ENCODE measurements at places on chromosomes 11 and 22.

- peaks cover 2% of the 10 kb centered on the region for H3K4me1 ChIP-seq
- H3K4me3 ChIP-seq = no peak overlapping the region
- no peak for DNase-seq
- peaks cover 22% of the 10 kb centered on the region for H3K27me3 ChIP-seq
- no peaks in the 10 kb centered on the region for H3K36me3 ChIP-seq
Measured at GRCh38 chr11:111097191-111097590, 148.3 kb upstream of the POU2AF2 start.

DNA sequence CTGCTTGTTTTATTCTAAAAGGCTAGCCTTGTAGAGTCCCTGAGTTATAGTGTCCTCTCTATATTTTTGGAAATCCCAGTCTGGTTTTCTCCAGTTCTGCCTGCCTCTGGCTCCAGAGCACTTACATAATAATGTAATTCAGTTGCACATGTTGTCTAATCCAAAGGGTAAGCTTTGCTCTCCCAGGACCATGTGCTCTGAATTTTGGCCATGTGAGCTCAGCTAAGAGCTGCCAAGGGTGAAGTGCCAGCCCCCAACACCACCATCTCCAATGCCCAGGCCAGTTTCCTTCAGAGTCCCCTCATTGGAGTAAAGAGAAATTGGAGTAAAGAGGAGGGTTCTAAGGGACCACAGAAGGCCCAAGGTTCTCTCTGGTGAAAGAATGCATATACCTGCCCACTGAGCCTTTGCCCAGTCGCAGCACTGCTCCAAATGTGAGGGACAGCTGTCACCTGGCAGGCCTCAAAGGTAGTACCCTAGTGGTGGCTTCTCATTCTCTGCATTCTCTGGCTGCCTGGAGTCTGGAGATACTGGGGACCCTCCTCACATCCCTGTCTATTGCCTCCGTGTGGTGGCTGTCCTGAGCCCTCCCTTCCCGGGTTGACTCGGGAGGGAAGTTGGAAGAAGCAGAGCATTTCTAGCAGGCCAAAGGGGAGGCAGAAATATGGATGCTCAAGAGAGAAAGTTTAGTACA, 4.9 kb downstream of the CRY2 start:
- H3K36me3 ChIP-seq = peaks cover 21% of the 10 kb centered on the region
- H3K4me3 ChIP-seq = no peak overlapping the region
- no peaks in the 10 kb centered on the region for H3K27me3 ChIP-seq
- no peak overlapping the region for H3K27ac ChIP-seq
- DNase-seq = no peak

DNA sequence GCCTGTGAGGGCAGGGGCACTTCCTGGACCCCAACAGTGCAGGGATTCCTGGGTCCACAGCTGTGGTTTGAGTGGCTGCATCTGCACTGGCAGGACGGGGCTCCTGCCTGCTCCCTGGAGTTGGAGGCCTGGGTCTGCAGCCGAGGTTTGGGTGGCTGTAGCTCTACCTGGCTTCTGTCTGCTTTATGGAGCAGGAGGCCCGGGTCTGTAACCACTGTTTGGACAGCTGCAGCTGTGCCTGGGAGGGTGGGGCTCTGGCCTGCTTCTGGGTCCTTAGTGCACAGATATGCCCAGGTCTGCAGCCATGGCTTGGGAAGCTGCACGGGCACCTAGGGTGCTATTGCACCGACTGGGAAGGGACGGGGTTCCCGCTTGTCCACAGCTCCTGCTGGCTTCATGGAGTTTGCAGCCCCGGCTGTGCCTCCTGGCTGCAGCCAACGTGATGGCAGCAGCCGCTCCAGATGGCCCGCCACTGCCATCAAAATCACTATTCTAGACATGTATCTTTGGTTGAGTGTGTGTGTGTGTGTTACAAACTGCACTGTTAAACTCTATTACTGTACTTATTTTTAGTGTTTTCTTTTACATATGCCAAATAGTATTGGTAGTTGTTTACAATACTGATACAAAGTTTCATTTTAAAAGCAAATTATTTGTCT, 412.3 kb upstream of the KIRREL3 start:
- no peak for DNase-seq
- H3K27me3 ChIP-seq = no peaks in the 10 kb centered on the region
- no peaks in the 10 kb centered on the region for H3K36me3 ChIP-seq
- H3K4me3 ChIP-seq = no peak overlapping the region
- no peak overlapping the region for H3K27ac ChIP-seq

DNA sequence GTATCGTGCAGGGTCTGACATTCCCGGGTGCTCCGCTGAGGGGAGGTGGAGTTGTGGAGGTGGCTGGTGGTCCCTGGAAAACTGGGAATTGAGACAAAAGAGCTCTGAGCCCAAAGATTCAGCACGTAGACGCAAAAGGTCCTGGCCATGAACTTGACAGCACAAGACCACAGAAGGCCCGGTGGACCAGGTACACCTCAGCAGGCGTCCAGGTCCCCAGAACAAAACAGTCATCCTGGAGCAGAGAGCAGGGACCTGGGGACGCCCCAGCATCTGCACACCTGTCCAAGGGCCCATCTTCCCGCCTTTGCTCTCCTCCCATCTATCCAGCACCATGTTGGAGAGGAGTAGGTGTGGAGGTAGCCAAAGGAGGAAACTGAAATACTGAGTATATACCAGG, 13.8 kb upstream of the MB start:
- peaks cover 1% of the 10 kb centered on the region for H3K27me3 ChIP-seq
- peaks cover 37% of the 10 kb centered on the region for H3K4me1 ChIP-seq
- H3K4me3 ChIP-seq = no peak overlapping the region
- no peaks in the 10 kb centered on the region for H3K36me3 ChIP-seq
- no peak for DNase-seq

- no peak for DNase-seq
- no peaks in the 10 kb centered on the region for H3K4me1 ChIP-seq
- no peak overlapping the region for H3K27ac ChIP-seq
- H3K4me3 ChIP-seq = no peak overlapping the region
- peaks cover 39% of the 10 kb centered on the region for H3K36me3 ChIP-seq
Measured at GRCh38 chr11:6546735-6547134, 49.7 kb downstream of the DNHD1 start.

DNA sequence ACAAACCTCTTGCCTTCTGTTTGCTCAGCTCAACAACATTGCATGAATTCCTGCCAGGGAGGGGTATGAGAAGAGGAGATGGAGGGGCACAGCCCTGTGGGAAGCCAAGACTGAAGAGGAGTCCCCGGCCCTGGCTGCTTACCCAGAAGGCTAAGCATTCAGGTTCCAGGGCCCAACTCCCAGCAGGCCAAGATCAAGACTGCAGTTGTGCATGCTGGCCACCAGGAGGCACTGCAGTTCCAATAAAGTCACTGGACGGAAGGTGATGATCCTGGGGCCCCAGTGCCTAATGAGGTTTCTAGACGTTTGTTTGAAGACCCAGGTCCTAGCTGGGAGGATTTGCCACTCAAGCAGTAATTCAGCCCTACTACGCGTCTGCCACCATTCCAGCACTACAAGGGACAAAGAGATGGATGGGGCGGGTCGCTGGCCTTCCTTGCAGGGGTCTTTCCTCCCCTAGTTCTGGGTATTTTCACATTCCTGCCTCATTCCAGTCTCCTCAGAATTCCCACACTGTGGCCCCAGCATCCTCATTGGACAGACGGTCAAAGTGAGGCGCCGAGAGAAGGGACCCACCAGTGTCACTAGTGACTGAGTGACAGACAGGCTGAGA, 23.6 kb downstream of the ALX4 start:
- H3K27me3 ChIP-seq = peaks cover 7% of the 10 kb centered on the region
- no peaks in the 10 kb centered on the region for H3K4me1 ChIP-seq
- DNase-seq = peak; percentile 70
- no peak overlapping the region for H3K4me3 ChIP-seq
- no peaks in the 10 kb centered on the region for H3K36me3 ChIP-seq
- no peak overlapping the region for H3K27ac ChIP-seq

DNA sequence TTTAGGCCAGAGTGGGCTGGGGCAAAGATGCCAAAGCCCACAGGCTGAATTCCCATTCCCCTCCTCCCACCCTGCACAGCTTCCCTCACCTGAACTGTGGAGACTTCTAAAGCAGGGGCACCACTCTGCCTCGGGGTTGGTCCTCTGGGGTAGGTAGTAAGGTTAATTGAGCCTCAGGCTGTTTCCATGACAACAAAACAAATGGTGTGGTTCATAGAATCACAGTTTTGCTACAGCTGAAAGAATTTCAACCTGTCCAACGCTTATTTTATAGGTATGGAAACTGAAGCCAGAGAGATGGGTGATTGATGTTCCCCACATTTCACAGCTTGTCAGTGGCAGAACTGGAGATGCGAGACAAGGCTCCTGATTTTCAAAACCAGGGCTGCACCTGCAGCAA, 109.5 kb downstream of the SNX19 start:
- H3K27me3 ChIP-seq = peaks cover 4% of the 10 kb centered on the region
- no peak overlapping the region for H3K27ac ChIP-seq
- H3K4me1 ChIP-seq = no peaks in the 10 kb centered on the region
- no peaks in the 10 kb centered on the region for H3K36me3 ChIP-seq

GRCh38 chr11:68632802-68633201, 51.5 kb upstream of the GAL start:
- no peaks in the 10 kb centered on the region for H3K36me3 ChIP-seq
- H3K27me3 ChIP-seq = peaks cover 4% of the 10 kb centered on the region
- no peak overlapping the region for H3K4me3 ChIP-seq
- no peaks in the 10 kb centered on the region for H3K4me1 ChIP-seq
- H3K27ac ChIP-seq = no peak overlapping the region

DNA sequence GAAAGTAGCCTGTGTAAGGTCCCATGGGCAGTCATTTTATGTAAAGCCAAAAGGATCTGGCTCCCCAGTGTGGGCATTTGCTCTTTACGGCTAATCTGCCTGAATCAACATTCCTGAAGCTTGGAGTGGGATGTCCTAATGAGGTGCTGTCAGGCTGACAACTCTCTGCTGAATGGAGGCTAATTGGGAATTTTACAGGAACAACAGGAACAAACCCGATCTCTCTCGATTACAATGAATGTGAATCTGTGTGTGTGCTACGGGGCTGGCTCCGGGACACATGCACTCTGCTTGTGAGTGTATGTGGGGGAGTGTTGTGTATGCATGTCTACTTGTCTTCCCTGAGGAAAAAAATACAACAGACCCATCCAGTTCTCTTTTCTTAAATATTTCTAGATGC, 415.2 kb downstream of the TENM4 start:
- no peak overlapping the region for H3K4me3 ChIP-seq
- peaks cover 58% of the 10 kb centered on the region for H3K27me3 ChIP-seq
- no peaks in the 10 kb centered on the region for H3K36me3 ChIP-seq
- no peak overlapping the region for H3K27ac ChIP-seq
- H3K4me1 ChIP-seq = peaks cover 4% of the 10 kb centered on the region
- no peak for DNase-seq

DNA sequence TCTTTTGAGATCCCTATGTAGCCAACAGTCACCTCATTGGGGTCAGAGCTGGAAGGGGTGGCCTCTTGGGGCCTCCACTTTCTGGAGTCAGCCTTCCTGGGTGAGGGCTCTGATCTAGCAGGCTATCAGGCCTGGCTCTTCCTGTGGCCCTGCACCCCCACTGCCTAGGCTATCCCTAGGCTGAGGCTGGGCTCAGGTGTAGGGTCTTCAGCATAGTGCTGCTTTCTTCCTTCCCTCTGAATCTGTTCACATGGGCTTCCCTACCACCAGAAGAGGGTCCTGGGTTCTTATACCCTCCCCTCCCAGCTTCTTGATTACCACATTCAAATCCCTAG, 456 bp upstream of the SPI1 start:
- H3K27ac ChIP-seq = no peak overlapping the region
- no peak overlapping the region for H3K4me3 ChIP-seq
- peaks cover 11% of the 10 kb centered on the region for H3K4me1 ChIP-seq
- no peaks in the 10 kb centered on the region for H3K27me3 ChIP-seq
- no peak for DNase-seq
- H3K36me3 ChIP-seq = no peaks in the 10 kb centered on the region

GRCh38 chr11:3907590-3907989, 52.1 kb downstream of the STIM1 start:
- H3K4me3 ChIP-seq = no peak overlapping the region
- DNase-seq = no peak
- peaks cover 72% of the 10 kb centered on the region for H3K4me1 ChIP-seq
- no peaks in the 10 kb centered on the region for H3K36me3 ChIP-seq
- H3K27me3 ChIP-seq = no peaks in the 10 kb centered on the region

DNA sequence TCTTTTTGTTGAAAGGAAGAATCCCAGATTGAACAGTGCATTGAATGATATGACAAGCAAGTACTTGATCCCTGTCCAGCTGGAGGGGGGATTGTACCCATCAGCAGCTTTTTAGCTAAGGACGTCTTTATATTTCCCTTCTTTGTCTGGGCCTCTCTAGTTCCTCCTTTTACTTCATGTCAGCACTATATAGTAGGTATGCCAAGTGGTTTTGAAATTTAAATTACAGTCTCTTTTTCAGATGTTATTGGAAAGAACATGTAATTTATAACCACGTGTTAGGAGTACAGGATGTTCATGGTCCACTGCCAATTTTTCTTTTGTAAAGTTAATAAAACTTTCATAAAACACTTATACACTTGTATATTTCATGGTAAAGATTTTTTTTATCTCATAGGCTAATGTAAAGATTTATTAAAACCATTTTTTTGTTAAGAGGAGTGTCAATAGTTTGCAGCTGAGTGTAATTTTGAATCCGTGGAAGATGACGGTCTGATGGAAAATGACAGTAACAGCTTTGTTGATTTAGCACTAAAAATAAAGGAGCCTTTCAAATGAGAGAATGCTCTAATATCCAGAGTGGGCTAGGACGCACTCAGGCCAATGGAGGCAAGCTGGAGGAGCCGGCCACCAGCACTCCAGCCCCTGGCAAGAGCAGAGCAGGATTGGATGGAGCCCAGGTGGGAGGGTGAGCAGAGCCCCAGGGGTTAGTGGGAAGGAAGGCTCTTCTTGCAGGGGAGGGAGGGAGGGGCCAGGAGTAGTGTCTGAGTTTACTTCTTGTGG, 488.3 kb downstream of the INSC start:
- H3K27ac ChIP-seq = no peak overlapping the region
- H3K4me3 ChIP-seq = no peak overlapping the region
- no peaks in the 10 kb centered on the region for H3K27me3 ChIP-seq
- no peaks in the 10 kb centered on the region for H3K4me1 ChIP-seq
- H3K36me3 ChIP-seq = no peaks in the 10 kb centered on the region
- no peak for DNase-seq

DNA sequence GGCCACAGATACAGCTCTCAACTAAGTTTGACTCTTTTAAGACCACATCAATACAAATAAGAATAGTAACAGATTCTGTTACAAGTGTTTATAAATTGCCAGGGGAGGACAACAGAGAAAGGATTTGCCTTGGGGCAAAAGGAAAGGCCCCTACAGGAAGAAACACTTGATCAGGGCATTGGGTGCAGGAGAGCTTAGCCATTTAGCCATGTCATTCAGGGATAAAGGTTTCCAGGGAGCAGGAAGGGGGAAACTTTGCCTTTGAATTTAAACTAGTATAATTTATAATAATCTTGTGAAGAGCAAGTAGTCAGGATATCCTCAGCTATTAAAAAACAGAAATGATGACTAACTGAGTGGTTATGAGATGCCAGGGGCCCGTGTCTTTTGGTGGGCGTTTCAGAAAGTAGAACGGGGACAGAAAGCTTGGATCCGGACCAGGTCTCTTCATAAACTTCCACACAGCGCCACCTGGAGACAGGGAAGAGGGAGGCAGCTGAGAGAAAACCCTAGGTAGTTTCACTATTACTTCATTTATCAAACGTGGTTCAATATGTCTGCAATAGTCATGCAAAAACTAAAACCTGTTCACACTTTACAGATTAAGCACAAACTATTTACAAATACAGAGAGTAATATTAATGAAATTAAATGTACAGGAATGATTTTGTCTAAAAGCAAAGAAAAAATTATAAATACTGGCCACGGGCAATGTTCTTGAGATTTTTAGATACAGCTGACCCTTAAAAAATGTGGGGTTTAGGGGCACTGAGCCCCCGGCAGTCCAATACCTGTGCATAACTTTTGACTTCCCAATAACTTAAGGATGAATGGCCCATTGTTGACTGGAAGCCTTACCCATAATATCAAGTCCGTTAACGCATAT, 11.0 kb upstream of the SLC5A4 start:
- H3K27ac ChIP-seq = no peak overlapping the region
- no peak overlapping the region for H3K4me3 ChIP-seq
- no peaks in the 10 kb centered on the region for H3K36me3 ChIP-seq
- H3K4me1 ChIP-seq = peaks cover 10% of the 10 kb centered on the region

Data from activated T-cell treated with anti-CD3 and anti-CD28 coated beads, Interleukin-2, amount 50 U/mL, for 24 hours (primary cell).